ENCODE measurements at places on chromosomes 11 and 22.

DNA sequence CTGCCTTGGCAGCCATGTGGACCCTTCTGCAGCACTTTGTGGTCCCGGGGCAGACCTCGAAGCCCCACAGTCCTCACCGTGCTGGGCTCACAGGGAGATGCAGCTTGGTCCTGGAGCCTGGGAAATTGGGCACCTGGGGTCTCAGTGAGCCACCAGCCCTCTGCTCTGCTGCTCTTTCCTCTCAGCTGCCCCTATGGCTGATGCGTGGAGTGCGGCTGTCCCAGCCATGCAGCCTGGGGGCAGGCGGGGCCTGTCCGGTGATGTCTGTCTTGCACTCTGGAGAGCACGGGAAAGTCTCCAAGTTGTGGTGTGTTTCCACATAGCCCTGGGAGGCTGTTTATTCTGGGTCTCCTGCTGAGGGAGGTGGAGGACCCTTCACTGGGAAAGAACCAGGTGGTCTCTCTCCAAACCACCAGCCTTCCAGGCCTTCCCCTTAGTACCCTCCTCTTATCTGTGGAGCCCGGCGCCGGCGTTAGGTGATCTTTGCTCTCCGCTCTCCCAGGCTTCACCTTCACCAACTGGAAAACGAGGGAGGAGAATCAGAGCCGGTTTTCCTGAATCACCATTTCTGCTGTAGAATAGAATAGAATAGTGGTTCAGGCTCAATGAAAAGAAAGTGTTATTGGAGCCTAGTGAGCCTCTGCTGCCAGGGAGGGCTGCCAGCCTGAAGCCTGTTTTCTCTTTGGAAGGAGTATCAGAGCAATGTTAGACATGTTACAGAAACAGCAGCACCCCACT lies 41.2 kb upstream of the GRAMD4 start:
- no peak for DNase-seq

- no peak for DNase-seq
Measured at GRCh38 chr11:40302669-40303068, 1156.8 kb downstream of the LRRC4C start.

DNA sequence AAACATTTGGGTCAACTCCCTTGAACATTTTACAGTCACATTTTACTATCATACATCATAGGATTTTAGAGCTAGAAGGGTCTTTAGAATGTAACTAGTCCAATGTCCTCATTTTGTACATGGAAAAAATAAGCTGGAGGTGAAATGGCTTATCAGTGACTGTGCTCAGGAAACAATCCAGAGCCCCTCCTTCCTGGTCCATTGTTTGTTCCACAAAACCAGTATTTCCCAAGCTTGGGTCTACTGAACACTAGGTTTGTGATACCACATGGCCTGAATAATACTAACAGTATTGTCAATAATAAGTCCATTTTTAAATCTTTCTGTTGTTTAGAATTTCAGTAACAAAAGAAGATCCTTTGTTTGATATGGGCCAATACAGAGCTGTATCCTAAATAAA lies 27.1 kb downstream of the PDGFD start:
- DNase-seq = no peak

DNA sequence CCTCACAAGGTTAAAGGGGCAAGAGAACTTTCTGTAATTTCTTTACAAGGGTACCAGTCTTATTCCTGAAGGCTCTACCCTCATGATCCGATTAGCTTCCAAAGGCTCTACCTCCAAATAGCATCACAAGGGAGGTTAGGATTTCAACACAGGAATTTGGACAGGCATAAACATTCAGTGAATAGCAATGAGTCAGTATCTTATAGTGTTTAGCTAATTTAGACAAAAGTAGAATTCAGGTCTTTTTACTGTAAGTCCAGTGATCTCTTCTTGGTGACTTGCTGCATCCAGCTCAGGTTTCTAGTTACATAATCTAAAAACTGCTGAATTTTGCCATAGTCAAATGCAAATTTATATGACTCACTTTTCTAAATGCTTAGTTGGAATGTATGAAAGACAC lies 1995.6 kb upstream of the RAG2 start:
- no peak for DNase-seq

- DNase-seq = no peak
Measured at GRCh38 chr11:24779791-24780190, 282.9 kb downstream of the LUZP2 start.

- DNase-seq = no peak
Measured at GRCh38 chr11:134363161-134363560, 31.4 kb downstream of the GLB1L2 start.

DNA sequence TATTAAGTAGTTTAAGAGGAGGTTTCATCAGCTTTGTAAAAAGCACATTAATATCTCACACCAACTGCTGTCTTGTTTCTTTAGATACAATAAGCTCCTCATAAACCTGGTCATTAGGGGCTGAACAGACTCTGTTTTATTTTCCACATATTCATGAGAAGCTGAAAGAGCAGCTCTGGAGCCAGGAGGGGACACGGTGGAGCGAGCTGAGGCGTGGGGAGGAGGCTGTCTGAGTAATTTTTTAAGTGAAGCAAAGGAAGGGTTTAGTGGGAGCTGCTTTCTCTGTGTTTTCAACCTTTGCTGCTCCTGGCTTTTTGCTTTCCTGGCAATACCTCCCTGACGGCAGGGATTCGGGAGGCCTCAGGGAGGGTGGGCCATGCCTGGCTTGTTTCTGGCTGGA lies 67.0 kb upstream of the EIF3D start:
- no peak for DNase-seq

GRCh38 chr11:43582024-43582862 lies 98.3 kb upstream of the HSD17B12 start:
- no peak for DNase-seq

DNA sequence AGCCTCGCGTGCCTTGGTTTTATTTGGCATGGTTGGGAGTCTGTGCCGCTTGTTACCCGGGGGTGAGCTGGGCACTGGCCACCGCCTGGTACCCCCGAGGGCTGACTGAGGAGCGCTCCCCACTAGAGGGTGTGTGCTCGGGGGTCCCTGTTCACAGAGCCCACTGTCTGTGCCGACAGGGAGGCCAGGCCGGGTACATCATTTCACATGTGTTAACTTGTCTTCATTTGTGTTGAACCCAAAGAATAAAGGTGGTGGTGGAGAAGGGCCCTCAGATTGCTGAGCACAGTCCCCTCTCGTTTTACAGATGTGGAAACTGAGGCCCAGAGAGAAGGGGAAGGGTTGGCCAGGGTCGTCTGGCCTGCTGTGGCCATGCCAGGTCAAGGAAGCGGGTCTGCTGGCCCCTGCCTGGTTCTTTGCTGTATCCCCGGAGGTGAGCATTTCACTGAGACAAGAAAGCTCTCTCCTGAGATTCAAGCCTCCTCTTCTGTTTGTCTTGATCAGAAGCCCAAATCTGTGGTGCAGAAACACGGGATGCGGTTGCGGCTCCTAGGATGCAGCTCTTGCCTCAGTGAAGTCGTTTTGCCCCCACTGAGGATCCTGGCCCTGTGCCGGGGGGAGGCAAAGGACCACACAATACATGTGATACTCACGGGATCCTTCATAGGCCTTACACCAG lies 60.8 kb downstream of the FBLN1 start:
- DNase-seq = no peak

GRCh38 chr11:37110385-37110784 lies 512.3 kb upstream of the RAG2 start:
- no peak for DNase-seq

GRCh38 chr11:36447514-36447913 lies 62.6 kb downstream of the TRAF6 start:
- DNase-seq = no peak

DNA sequence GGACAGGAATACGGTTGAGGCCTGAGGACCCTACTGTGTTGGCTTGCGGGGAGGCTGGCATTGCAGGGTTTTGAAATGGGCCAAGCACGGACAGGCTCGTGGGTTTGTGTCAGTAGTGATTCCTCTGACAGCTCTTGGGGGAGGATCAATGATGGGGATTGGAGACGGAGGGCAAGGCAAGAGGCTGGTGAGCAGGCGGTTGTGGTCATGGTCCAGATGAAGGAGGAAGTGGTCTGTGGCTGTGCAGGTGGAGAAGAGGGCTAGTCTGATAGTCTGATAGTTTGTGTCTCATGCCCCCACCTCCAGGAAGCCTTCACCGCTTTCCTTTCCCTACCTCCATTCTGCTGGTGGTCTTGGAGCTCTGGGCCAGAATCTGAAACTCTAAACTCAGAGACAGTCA lies 3.0 kb downstream of the MAFF start:
- DNase-seq = peak; percentile 68

- no peak for DNase-seq
Measured at GRCh38 chr11:111795334-111795985, 29.3 kb upstream of the PPP2R1B start.

- DNase-seq = peak; percentile 54
Measured at GRCh38 chr11:71342951-71343827, 90.8 kb upstream of the SHANK2 start.

DNA sequence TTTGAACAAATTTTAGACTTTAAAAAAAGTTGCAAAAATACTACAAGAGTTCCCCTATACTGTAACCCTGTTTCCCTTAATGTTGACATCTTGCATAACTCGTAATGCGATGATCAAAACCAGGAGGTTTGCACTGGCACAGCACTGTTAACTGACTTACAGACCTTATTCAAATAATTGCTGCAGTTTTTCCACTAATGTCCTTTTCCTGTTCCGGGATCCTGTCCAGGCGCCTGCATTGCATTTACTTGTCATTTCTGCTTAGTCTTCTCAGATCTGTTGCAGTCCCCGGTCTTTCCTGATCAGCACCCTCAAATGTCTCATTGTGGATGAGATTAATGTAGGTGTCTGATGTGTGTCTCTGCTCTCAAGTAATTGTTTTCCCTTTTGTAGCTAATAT lies 32.0 kb downstream of the APLP2 start:
- DNase-seq = no peak

- no peak for DNase-seq
Measured at GRCh38 chr11:71929491-71929890, 645 bp downstream of the RNF121 start.

DNA sequence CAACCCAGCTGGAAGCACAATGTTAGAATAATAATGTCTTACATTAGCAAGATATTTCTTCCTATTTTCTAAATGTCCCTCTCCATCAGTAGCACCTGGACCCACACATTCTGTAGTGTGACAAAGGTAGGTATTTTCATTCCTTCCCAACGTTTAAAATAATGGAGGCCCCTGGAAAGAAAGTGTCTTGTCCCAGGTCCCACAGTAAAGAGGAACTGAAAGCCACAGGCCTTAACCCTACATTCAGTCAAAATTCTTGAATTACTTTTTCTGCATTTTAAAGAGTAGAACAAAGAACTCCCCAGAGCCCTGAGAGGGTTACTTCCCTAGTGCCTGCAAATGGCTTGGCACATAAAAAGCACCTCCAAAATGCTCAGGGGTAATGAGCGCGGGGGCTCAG lies 26.3 kb downstream of the OPCML start:
- DNase-seq = no peak

DNA sequence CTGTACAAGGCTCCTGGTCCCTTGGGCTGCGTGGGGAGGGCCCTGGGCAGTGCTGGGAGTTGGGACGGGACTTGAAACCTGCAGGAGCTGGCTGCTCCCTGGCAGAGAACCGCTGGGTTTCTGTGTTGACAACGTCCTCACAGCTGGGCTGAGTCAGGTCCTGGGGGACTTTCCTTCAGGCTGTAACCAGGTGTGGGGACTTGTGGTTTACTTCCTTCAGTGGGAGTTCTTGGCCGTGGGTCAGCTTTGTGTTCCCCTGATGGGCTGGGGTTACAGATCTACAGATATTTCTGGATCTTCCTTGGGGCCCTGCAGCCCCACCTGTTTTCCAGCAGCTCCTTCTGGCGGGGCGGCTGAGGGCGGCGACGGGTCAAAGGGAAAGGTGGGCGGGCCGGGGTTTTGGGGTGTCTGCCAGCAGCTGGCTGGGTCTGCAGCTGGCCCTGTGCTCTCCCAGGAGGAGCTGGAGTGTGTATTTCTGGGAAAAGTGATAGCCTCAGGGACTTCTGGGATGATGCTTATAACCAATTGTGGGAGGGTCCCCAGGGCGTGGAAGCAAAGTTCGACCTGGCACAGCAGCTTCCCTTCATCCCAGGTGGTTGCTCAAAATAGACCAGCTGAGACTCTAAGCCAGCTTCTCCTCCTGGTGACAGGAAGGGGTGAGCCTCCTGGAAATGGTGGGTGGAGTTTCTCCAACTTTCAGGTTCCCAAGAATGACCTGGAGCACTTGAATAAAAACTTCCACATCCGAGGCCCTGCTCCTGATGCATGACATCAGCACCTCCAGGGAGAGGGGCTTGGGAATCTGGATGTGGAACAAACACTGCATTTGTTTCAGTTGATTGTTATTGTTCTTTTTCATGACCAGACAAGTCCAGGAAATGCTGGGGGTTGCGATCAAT lies 19.1 kb downstream of the ST14 start:
- no peak for DNase-seq

GRCh38 chr22:41766476-41766875 lies 34.0 kb upstream of the CCDC134 start:
- no peak for DNase-seq

GRCh38 chr11:76835928-76836612 lies 24.6 kb upstream of the ACER3 start:
- no peak for DNase-seq

DNA sequence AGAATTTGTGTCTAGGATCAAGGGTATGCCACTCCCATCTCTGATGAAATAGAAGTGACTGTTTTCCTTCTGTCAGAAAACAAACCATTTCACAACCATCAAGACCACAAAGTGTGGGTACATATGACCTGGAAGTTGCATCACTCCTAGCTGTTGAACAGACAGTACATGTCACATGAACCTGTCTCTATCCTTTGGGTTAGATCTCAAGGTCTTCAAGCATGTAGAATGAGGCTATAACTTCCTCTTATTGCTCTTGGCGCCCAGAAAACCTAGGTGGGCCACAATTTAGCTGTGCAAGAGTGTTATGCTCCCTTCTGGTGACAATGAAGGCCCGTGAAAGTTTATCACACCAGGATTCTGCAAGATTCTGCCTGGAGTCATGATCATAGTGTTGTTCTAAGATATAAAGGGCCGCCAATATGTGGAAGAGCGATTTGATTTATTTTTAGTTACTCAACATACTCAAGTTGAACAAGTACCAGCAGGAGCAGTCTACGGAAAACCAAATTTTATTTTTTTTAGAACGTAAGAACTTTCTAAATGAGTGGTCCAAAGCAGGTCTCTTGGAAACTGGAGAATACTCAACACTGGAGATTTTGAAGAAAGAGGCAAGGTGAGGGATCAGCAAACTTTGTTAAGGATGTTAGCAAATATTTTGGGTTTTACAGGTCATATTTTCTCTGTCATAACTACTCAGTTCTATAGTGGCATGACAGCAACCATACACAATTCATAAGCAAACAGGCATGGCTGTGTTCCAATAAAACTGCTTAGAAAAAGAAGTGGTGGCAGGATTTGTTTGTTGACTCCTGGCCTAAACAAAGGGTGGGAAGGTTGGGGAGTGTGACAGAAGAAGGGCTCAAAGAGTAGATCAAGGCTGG lies 101.8 kb downstream of the USP35 start:
- DNase-seq = no peak

- no peak for DNase-seq
Measured at GRCh38 chr22:48224332-48224731, 1461.9 kb downstream of the TBC1D22A start.
